ENCODE measurements at places on chromosomes 7 and 10.

GRCh38 chr7:105731042-105731441 is 145.4 kb downstream of the ATXN7L1 start:
- no peak for DNase-seq

DNA sequence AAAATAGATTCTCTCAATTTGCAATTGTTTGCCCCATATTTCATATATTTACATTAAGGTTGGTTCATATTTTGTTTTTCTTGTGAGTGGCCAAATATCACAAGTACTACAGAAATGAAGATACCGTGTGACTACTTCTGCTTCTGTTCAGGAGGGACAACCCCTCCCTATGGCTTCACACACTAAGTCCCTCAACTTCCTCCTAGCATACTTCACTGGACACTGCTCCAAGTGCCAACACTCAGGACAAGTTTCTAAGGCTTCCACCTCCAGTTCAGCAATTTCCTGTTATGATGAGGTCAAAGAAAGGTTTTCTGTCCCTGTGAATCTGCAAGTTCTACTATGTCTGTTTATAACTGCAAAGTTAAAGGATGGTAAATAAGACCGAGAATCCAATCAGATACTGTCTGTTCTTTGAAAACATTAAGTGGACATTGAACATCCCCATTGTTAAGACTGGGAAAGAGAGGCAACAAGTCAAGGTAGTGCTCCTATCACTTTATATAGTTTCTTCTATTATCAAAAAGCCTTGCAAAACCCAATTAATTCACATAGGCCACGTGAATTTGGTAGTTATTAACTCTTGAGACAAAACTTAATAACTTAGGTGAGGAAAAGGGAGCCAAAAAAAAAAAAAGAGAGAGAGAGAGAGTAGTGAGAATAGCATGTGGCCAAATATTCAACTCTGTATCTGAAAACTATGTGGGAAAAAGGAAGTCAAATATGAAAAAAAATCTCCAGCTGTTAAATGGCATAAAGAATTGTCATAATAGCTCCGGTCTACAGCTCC is 81.3 kb upstream of the DKK1 start:
- DNase-seq, result no peak

GRCh38 chr7:77258593-77258992 is 59.0 kb upstream of the FGL2 start:
- DNase-seq, result no peak

- no peak for DNase-seq
Measured at GRCh38 chr7:1459920-1460820, 900 bp upstream of the MICALL2 start.

DNA sequence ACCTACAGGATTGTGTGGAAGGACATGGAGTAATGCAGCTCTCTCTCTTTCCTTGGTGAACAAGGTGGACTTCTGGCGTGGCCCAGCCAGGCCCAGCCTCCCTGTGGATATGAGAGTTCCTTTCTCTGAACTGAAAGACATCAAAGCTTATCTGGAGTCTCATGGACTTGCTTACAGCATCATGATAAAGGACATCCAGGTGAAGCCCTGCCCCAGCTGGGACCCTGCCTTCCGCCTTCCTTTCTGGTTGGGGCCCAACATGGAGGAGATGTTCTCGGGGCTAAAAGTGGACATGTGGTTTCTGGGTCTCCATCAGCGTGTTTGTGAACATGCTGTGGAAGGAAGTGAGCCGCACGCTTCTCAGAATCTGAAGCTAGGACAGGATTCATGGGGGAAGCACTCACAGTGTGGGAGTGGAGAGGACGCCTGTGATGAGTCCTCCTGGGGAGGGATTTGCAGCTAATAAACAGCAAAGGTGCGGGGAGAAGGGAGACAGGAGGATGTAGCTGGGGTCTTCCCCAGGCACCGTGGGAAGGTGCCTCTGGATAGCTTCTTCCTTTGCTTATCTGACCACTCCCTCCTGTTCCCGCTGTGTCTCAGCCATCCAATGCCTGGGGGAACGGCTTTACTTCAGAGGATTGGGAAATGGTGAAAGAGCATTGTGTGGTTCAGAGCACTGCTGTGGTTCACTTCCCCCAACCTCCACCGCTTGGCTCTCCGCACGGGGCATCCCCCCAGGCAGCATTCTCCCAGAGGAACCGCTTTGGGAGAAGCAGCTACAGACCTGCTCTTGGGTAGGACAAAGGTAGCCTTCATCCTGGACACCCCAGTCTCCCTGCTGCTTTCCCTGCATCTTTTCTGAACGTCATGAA is 5.5 kb downstream of the CPA5 start:
- DNase-seq, result no peak
